ENCODE measurements at places on chromosomes 5 and 9. TPM values are rescaled to one million over a fixed set of nuclear protein-coding genes. Genes with fewer than 3 reads are reported as not detected.

The WDR38 gene
- total RNA-seq: not detected

The PLAC8L1 gene
- 0.56 TPM for total RNA-seq

The ZNF618 gene
- 1.2 TPM for total RNA-seq

The IFNA21 gene
- not detected for total RNA-seq

The PFN3 gene
- total RNA-seq: not detected

The CCDC192 gene
- total RNA-seq: not detected

The SETX gene
- 37.7 TPM for total RNA-seq

The PCDHGA4 gene
- total RNA-seq: 0.08 TPM

The IRX1 gene
- total RNA-seq: not detected

The GZMA gene
- total RNA-seq: 3.5 TPM

The C5orf63 gene
- 5.7 TPM for total RNA-seq

DNA sequence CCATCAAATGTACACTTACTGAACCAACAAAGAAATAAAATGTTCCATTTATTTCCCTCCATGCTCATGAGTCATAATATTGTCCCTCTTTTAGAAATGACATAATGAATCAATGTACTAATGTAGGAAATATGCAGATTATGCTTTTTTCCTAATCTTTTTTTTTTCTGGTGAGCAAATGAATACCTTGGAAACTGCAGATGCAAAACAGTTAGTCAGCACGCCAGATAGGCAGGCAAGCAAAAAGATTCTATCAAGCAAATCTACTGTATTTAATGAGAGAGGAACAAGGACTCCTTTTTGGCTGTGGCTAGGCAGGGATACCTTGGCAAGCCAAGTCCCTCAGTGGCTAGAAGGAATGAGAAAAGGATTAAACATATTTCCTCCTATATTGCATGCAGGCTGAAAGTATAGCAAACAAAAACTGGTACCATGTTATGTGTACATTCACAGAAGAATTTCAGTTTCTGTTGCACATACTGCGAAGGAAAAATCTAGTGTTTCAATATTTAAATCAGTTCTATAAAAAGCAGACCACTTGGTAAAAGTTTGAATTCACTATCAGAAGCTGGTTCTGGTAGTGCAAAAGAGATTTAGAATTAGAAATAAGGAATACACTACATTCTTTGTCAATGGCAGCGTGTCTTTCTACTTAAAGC is 605.4 kb downstream of the TLE1 start:
- H3K36me3 ChIP-seq: no peaks in the 10 kb centered on the region
- H3K27me3 ChIP-seq: no peaks in the 10 kb centered on the region
- no peak overlapping the region for H3K27ac ChIP-seq
- DNase-seq: no peak

DNA sequence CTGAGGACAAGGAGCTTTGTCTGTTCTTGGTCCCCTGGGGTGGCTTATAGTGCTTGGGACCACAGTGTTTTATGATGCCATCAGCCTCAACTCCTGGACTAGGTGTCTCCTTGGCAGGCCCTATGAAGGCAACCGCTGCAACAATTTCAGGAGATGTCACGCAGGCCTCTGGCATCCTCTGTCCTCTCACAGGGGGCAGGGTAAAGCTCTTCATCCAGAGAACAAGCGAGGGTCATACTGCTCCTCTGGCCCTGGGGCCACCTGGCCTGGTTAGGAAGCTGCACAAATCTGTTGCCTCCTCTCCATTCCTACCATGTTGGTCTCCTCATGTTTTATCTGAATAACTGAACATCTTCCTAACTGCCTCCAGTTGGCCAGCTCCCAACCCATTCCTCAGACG is 148.9 kb upstream of the SPEF2 start:
- no peak overlapping the region for H3K27ac ChIP-seq
- no peaks in the 10 kb centered on the region for H3K27me3 ChIP-seq
- DNase-seq: no peak
- H3K36me3 ChIP-seq: no peaks in the 10 kb centered on the region
- no peaks in the 10 kb centered on the region for H3K4me1 ChIP-seq
- no peak overlapping the region for H3K4me3 ChIP-seq

DNA sequence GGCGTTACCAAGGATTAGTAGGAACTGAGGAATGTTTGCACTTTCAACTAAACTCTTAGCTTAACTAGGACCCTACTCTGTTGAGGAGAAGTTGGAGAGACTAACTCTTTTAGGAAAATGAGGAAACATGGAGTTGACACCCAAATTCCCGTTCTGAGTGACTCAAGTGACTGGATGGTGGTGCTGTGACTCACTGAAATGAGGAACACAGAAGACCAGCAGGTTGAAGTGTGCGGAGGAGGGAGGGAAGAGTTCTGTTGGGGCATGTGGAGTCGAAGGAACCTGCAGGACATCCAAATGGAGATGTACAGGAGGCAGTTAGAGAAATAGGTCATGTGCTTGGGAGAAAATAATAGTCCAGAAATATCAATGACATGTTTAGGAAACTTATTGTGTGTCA is 8.2 kb downstream of the HEXB start:
- no peak overlapping the region for H3K4me3 ChIP-seq
- H3K36me3 ChIP-seq: peaks cover 39% of the 10 kb centered on the region
- no peak for DNase-seq
- no peaks in the 10 kb centered on the region for H3K27me3 ChIP-seq
- H3K27ac ChIP-seq: no peak overlapping the region

- H3K27ac ChIP-seq: no peak overlapping the region
- no peak for DNase-seq
- H3K36me3 ChIP-seq: no peaks in the 10 kb centered on the region
- no peaks in the 10 kb centered on the region for H3K4me1 ChIP-seq
- H3K4me3 ChIP-seq: no peak overlapping the region
- no peaks in the 10 kb centered on the region for H3K27me3 ChIP-seq
Measured at GRCh38 chr9:103537426-103537825, 542.3 kb downstream of the CYLC2 start.

- DNase-seq: no peak
- no peaks in the 10 kb centered on the region for H3K27me3 ChIP-seq
- H3K4me3 ChIP-seq: no peak overlapping the region
- no peaks in the 10 kb centered on the region for H3K36me3 ChIP-seq
- H3K27ac ChIP-seq: no peak overlapping the region
Measured at GRCh38 chr9:98529841-98530240, 178.9 kb downstream of the GABBR2 start.

DNA sequence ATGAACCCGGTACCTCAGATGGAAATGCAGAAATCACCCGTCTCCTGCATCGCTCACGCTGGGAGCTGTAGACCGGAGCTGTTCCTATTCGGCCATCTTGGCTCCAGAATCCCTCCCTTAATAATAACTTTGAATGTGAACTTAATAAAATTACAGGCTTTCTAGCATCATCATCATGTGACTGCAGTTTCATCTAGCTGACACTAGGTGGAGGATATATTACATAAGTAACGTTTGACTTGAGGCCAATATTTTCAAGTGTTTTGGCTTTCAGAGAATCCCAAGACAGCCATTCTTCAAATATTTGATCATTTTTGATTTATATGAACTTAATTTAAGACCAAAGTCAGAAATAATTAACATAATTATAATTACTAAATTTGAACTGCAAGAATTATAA is 474.9 kb upstream of the CDH10 start:
- no peak overlapping the region for H3K27ac ChIP-seq
- no peaks in the 10 kb centered on the region for H3K27me3 ChIP-seq

- H3K4me3 ChIP-seq: no peak overlapping the region
- H3K36me3 ChIP-seq: no peaks in the 10 kb centered on the region
- no peaks in the 10 kb centered on the region for H3K27me3 ChIP-seq
- H3K4me1 ChIP-seq: no peaks in the 10 kb centered on the region
- no peak for DNase-seq
Measured at GRCh38 chr5:151557951-151558350, 33.2 kb downstream of the FAT2 start.

DNA sequence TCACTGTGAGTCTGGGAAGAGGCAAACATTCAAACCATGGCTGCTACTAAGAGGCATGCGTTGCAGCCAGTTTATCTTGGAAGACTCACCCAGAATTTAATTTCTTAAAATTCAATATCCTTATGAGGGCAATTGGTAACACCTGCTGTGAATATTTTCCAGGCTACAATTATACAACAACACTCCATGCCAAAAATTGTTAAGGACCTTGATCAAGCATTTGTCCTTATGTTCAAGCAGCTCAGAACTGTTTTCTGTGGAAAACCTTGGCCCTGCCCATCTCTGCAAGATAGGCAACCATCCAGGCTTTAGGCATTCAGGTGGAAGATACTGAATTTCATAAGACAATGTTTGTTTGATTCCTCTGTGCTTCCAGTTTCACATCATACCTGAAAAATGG is 327.8 kb downstream of the FBXL7 start:
- DNase-seq: no peak
- no peaks in the 10 kb centered on the region for H3K4me1 ChIP-seq
- H3K4me3 ChIP-seq: no peak overlapping the region
- no peaks in the 10 kb centered on the region for H3K36me3 ChIP-seq
- H3K27me3 ChIP-seq: no peaks in the 10 kb centered on the region
- no peak overlapping the region for H3K27ac ChIP-seq

- DNase-seq: no peak
- no peak overlapping the region for H3K4me3 ChIP-seq
- no peak overlapping the region for H3K27ac ChIP-seq
- no peaks in the 10 kb centered on the region for H3K27me3 ChIP-seq
- H3K36me3 ChIP-seq: no peaks in the 10 kb centered on the region
Measured at GRCh38 chr9:78365748-78366697, 69.1 kb downstream of the PSAT1 start.

DNA sequence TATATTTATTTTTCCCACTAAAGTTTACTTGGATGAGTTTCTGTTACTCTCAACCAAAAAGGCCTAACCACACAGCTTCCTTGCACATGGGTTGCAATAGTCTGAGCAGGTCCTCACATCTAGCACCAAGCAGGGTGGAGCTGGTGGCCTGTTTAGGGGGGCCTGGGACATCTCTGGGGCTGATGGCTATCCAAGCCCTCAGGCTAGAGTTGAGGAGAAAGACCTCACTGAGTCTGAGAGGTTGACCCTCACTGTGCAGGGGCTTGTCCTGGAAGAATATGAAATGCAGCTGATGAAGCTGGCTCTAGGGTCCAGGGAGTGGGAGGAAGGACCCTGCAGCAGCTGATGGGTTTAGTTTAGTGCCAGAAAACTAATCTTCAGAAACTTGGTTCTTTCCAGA is 217.1 kb upstream of the MVB12B start:
- no peak for DNase-seq
- peaks cover 2% of the 10 kb centered on the region for H3K27me3 ChIP-seq

DNA sequence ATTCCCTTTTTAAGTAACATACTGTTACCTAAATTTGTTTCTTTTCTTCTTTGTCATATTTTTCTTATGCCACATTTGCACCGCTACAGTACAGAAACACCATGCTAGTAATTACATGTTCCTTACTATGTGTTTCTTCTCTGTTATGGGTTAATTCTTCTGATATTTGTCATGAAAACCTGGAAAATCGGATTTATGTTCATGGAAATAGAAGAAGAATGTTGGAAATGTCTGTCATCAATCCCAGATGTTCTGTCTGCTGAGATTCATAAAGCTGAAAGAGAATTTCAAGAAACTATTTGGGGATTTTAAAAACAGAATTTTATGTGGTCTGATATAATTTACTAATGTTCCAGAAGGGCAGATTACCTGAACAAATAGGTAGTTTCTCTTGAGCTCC is 305.2 kb upstream of the NREP start:
- H3K27me3 ChIP-seq: peaks cover 1% of the 10 kb centered on the region
- no peaks in the 10 kb centered on the region for H3K4me1 ChIP-seq
- no peak overlapping the region for H3K27ac ChIP-seq
- H3K4me3 ChIP-seq: no peak overlapping the region

DNA sequence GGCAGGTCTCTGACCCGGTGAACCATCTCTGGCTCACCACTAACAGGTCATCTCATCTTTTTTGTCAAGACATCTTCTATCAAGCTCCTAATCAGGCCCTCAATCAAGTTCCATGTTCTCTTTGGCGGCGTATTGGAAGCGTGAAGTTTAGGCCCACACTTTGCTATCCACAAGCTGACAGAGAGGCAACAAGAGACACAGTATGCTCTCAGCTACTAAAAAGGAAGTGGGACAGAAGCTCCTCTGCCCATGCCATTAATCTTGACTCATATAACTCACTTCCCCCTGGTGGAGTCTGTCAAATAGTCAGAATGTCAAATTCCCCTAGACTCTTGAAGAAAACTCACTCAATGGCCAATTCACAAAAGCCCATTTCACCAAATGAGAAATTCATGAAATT is 77.6 kb upstream of the TMC1 start:
- no peak overlapping the region for H3K4me3 ChIP-seq
- no peaks in the 10 kb centered on the region for H3K36me3 ChIP-seq
- no peak for DNase-seq
- no peak overlapping the region for H3K27ac ChIP-seq
- H3K27me3 ChIP-seq: no peaks in the 10 kb centered on the region

GRCh38 chr5:179137643-179138567 is 77.7 kb downstream of the ZNF354C start:
- H3K27ac ChIP-seq: no peak overlapping the region
- H3K27me3 ChIP-seq: no peaks in the 10 kb centered on the region
- H3K36me3 ChIP-seq: no peaks in the 10 kb centered on the region
- DNase-seq: no peak
- H3K4me3 ChIP-seq: no peak overlapping the region

DNA sequence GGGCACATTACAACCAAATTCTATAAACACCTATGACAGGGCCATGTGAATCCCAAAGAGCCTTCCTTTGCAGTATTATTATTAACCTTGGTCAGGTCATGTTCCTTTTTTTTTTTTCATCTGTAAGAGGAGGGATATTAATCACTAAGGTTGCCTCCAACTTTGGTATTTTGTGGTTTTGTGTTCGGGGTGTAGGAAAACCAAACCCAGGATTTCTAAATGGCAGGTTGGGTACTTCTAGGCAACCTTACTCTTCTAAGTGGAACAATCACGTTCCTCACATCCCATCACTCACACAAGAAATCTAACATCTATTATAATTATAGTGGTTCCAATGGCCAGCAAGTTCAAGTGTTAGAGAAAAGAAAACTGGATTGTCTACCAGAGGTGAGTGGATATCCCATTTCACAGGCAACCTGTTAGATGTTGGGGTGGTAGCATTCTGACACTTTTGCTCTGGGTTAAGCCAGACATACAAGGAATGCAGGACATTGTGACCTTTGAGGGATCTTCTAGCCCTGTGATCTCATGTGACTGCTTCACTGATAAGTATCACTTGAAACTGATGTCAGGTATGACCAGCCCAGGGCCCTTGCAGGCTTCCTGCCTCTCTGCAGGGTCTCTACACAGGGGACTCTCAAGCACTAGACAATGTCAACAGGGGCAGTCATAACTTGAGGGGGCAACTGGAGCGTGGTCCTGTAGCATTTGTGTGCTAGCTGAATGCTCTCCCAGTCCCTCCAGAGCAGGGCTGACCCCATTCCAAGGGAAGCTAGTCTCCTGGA is 126.2 kb upstream of the VLDLR start:
- no peak overlapping the region for H3K27ac ChIP-seq
- H3K4me3 ChIP-seq: no peak overlapping the region
- no peaks in the 10 kb centered on the region for H3K27me3 ChIP-seq
- no peak for DNase-seq

- DNase-seq: no peak
- H3K27me3 ChIP-seq: no peaks in the 10 kb centered on the region
- no peak overlapping the region for H3K27ac ChIP-seq
- no peaks in the 10 kb centered on the region for H3K4me1 ChIP-seq
- no peaks in the 10 kb centered on the region for H3K36me3 ChIP-seq
Measured at GRCh38 chr5:66213533-66213932, 69.4 kb downstream of the SREK1 start.
